ENCODE measurements at places on chromosomes 1 and 21.

- DNase-seq = no peak
These were observed 39.0 kb downstream of the KIAA0319L start for GRCh38 chr1:35518183-35518582.

GRCh38 chr1:93729906-93730305, 48.3 kb upstream of the BCAR3 start:
- DNase-seq = no peak

GRCh38 chr21:41338455-41338854, 21.9 kb downstream of the FAM3B start:
- no peak for DNase-seq

- DNase-seq = no peak
These were observed 8.8 kb downstream of the ETV3L start for GRCh38 chr1:157090771-157091170.

- no peak for DNase-seq
These were observed 20.8 kb upstream of the RGS2 start for GRCh38 chr1:192787914-192788585.

- DNase-seq = no peak
These were observed 3.0 kb downstream of the TENT5B start for GRCh38 chr1:27009601-27010197.

DNA sequence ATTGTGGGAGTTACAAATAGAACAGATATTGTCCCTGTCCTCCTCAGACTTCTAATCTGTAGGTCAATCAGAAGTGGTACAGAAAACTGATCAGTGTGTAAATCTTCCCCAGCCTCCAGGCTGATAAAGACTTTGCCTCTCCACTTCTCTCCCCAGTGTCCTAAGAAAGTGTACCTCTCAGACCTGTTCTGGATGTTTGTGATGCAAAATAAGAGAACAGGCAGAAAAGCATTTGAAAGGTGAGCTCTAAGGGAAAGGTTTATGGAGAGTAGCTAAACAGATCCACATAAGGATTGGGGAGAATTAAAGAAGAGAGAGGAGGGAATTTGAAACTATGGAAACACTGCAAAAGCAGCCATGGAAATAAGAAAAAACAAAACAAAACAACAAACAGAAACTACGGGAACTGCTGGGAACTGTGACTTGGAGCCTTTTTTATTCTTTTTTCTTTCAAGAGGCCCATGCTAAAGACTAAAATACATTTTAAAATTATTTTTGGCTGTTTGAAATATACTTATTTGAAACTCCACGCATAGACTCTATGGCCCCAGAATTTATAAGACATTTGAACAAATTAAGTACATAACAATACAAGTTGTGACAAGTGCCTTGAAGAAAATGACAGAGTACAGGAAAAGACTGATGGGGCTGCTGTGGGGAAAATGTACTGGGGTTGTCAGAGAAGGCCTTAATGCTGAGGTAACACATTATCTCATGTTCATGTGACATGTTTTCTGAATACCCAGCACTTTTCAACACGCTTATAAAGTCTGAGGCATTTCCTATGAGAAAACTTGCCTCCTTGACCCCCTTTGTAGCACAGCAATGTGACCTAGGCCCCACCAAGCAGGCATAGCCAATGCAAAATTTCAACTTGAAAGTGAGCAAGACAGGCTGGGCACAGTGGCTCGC, 51.2 kb downstream of the TRAF5 start:
- peak; percentile 56 for DNase-seq

- DNase-seq = no peak
These were observed 42.0 kb upstream of the PADI2 start for GRCh38 chr1:17161137-17161740.

DNA sequence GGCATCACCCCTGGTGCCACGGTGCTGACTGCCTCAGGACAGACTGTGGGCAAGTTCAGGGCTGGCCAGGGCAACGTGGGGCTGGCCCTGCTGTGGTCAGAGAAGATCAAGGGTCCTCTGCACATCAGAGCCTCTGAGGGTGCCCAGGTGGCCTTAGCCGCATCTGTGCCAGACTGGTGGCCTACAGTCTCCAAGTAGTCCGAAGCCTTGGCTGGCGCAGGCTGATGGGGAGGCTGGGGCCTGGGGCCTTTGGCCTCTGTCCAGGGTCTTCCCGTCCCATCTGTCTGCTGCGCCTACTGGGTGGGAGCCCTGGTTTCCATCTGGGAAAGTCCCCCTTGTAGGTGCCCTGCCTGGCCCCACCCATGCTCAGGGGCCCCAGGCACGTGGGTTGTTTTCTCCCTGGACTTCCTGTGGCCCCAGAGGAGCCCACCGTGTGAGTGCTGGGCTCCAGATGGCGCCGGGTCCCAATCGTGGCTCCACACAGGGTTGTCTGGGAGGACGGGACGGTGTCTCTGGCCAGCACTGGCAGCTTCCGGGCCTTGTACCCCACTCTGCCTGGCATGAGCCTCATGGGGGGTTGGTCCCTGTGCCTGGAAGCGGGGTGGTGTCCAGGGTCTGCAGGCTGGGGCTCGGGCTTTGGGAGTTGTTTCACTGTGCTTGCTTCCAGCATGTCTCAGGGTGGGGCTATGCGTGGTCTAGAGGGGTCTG, 9.9 kb downstream of the IBA57 start:
- DNase-seq = no peak

DNA sequence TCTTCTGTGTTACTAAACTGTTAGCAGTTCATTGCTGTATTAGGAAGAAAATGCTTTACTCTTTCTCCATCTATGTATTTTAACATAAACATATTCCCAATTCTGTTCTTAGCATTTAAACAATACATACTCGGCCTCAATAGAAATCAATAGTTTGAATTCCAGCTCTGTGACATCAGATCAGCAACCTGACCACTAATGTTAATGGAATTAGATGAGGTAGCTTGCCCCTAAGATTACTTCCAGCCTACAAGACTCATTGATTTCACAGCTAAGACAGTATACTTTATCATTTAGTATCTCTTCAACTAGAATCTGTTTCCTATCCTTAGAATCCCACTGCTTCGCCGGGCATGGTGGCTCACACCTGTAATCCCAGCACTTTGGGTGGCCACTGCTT, 38.9 kb downstream of the EPRS1 start:
- DNase-seq = no peak

GRCh38 chr1:30599721-30600120, 123.7 kb downstream of the MATN1 start:
- no peak for DNase-seq

DNA sequence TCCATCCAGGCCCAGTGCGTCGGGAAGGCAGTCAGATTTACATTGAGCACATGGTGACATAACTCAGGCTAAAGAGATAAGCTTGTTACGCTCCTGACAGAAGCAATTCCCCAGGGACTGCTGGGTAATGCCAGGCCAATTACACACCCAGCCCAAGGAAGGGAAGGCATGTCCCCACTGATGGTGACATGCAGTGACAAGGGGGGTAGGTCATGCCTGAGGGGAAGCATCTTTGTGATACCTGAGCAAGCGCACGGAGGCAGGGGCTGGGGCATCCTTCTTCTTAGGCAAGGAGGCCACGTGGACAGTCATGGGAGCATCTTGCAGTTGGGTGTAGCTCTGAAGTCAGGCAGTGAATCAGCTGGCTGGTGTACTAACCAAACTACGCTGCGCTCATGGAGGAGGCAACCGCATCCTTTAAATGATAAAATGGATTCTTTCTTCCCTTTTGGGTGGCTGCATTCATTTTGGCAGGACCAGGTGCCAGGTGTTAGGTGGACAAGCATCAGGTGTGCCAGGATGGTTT, 39.6 kb upstream of the GRIK3 start:
- DNase-seq = no peak

DNA sequence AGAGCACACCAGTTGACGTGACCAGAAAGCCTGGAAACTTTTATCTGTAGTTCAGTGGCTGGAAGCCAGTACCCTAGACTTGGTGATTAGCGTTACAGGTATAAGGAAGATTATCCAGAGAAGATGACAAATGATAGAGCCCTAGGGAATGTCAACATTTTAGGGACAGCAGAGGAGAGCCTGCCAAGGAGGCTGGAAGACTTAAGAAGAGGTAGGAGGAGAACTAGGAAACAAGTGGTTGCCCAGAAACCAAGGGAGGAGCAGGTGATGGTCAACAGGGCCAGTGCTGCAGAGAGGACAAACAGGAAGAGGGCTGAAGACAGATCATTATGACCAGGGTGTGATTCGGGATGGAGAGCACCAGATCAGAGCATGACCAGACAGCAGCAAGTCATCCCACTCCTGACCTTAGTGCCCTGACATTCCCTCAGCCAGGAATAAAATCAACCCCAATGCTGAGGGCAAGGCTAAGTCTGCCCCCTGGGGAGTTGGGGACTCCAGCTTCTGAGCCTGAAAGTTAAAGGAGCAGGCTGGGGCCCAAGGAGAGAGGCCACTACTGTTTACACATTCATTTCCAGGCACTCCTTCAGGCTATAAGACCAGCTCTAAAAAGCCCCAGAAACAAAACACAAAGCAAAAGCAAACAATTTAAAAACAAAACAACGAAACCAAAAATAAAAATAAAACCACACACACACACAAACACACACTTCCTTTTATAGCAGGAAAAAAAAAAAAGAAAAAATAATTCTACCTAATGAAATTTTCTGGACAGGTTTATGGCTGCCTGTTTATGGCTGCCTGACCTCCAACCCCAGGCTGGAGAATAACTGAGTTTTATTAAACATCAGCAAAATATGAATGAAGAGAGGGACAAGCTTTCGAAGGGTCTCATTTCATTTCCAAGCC, 48.6 kb upstream of the LRRC52 start:
- DNase-seq = no peak

DNA sequence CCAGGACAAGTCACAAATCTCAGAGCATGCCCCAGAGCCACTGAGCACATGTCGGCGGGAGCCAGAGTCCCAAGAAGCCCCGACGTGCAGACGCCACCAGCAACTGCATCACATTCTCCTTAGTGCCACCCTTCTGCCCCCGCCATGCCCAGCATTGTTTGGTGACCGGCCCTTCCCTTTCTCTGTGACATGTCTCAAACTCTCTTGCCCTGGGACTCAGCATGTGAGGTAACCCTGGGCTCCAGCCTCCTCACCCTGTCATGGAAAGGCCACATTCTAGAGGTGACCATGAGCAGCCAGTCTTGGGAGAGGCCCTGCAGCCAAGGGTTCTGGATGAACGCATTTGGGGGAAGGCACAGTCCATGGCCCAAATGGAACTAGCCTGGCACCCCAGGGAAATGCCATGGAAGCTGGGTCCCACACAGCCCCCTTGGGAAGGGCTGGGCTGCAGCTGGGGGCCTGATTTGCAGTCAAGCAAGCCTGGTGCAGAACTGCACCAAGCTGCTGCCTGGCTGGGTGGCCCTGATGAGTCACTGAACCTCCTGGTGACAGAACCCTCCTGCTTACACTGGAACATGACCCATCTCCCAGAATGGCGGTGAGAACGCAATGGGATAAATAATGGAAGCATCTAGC, 94.4 kb downstream of the ITPKB start:
- DNase-seq = no peak

- no peak for DNase-seq
These were observed 285.1 kb upstream of the AJAP1 start for GRCh38 chr1:4369335-4369734.

- no peak for DNase-seq
These were observed 126.2 kb upstream of the ETS2 start for GRCh38 chr21:38679534-38679933.

Data from NT2/D1 (cell line).